Activated CD4-positive, alpha-beta T cell treated with anti-CD3 and anti-CD28 coated beads, Interleukin-10, Interleukin-2, amounts not matched to agents 100 ng/mL and 50 ng/mL, durations not matched to agents 16 hours and 8 hours (primary cell): ENCODE measurements at places on chromosomes 3 and 15.
A peak's percentile ranks its signal among the peaks of the same experiment; 100 is the strongest.

- DNase-seq: no peak
These were observed 61.0 kb upstream of the PPARG start for GRCh38 chr3:12227833-12228232.

- no peak for DNase-seq
These were observed 7.5 kb downstream of the ZNF148 start for GRCh38 chr3:125367403-125368230.

GRCh38 chr3:110664148-110664547 is 407.5 kb upstream of the NECTIN3 start:
- DNase-seq: no peak

DNA sequence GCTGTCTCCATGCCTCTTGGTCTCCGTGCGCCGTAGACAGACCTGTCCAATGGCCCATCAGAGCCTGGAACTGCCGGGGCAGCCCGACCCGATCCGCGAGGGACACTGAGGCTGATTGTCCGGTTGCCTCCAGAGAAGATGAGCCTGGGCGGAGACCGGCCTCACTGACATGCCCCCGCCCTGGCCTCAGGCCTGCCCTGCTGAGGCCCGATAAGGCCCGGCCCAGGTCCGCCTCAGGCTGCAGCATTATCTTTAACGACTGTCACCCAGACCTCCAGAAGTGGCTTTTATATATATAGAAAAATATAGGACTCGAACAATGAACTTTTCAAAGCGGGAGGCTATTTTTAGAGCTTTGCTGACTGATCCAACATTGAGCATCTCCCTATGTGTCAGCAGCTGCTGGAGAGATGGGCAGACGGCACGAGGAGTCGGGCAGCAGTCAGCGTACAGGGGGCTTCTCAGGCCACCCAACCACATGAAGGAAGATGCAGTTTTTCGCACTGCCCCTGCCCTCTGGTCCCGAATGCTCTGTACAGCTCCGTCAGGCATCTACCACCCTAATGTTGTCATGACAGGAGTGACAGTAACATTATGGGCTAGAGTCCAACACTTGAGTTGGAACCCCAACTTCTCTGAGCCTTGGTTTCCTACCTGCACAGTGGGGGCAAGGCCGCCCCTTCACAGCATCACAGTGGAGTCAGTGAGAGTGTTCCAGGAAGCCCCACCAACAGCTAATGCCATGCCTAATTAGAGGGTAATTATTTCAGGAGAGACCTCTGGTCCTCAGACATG is 112.0 kb upstream of the RPL32 start:
- DNase-seq: no peak

- DNase-seq: no peak
These were observed 19.1 kb downstream of the KLF15 start for GRCh38 chr3:126337980-126338651.

DNA sequence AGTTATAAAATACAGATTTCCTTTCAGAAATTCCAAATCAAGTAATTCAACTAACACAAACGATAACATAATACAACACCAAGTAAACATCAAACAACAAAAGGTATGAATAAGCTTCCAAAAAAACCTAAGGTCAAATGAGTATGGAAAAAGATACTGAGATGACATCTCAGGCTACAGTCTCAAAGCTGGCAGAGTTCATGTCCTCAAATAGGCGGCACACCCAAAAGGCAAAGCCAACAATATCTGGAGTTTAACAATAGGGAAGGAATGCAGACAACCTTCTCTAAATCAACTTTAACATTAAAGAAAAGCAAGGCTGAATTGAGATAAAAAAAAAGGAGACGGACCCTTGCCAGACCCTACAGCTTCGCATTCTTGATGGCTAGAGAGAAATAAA is 346.6 kb downstream of the RSL24D1 start:
- DNase-seq: no peak

GRCh38 chr15:91884606-91885005 is 31.1 kb downstream of the SLCO3A1 start:
- DNase-seq: no peak

- DNase-seq: no peak
These were observed 2.7 kb downstream of the ARPP21 start for GRCh38 chr3:35641920-35642527.

DNA sequence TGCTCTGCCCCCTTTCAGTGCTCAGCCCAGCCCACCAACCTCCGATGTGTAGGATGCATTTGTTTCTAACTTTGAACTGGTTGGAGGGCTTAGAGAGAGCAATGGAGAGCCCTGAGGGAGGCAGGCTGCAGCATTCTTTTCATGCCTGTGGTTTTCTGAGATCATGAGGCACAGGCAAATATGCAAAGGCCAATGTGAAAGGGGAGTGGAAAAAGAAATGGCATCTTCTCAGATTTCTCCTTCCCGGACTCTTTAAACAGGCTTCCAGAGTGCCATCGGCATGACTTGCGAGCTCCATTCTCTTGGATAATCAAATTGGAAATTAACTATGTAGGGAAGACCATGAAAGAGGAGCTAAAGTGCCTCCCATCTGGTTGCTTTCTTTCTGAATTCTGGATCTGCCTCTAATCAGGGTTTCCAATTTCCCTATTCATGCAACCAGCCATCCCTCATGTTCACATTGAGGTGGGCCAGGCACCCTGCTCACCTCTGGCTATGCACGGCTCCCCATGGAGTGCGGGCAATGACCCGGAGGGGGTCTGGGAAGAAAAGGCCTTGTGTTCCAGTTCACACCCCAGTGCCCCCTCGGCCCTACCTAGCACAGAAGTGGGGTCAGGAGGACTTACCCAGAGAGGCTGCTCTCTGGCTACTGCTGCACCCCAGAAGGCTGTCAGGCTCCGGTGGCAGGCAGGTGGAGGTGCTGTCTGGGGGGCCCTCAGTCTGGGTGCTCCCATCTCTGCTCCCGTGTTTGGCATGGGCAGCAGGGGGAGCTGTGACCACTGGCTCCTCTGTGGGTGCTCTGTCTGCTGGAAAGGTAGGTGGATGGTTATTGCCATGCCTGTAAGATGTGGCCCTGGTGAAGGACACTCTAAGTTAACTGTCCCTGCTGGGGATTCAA is 16.1 kb downstream of the AMOTL2 start:
- DNase-seq: no peak

GRCh38 chr3:100496711-100497261 is 4.4 kb downstream of the TMEM45A start:
- no peak for DNase-seq

DNA sequence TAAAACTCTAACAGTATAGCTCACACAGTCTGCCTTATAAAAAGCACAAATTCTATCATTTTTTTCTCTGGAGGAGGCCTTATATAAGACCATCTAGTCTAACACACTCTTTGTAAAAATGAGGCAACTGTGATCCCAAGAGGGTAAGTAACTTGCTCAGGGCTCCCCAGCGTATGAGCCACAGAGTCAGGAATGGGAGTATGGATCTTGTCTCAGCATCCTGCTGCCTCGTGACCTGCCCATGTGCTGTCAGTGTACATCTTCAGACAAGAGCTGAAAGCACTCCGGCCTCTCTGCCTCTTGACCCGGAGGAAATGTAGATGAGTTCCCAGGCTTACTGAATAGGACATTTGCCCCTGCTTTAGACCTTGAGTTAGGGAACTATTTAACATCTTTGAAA is 28.4 kb upstream of the MEF2A start:
- DNase-seq: no peak

GRCh38 chr3:102676424-102676823 is 241.6 kb downstream of the ZPLD1 start:
- DNase-seq: no peak

GRCh38 chr15:87711026-87711425 is 545.5 kb downstream of the NTRK3 start:
- DNase-seq: no peak

DNA sequence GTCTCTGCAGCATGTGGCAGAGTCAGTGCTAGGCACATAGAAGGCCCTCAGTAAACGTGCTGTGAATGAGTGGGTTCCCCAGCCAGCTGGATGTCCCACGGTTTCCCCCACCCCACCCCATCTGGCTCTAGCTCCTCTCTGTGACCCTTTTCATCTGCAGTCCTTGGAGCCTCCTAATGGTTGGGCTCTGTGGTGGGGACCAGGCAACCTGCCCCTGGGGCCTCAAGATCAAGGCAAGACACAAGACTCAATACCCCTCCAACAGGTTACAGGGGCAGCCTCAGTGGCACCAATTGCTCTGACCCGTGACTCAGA is 17.1 kb upstream of the CYP11A1 start:
- DNase-seq: no peak

DNA sequence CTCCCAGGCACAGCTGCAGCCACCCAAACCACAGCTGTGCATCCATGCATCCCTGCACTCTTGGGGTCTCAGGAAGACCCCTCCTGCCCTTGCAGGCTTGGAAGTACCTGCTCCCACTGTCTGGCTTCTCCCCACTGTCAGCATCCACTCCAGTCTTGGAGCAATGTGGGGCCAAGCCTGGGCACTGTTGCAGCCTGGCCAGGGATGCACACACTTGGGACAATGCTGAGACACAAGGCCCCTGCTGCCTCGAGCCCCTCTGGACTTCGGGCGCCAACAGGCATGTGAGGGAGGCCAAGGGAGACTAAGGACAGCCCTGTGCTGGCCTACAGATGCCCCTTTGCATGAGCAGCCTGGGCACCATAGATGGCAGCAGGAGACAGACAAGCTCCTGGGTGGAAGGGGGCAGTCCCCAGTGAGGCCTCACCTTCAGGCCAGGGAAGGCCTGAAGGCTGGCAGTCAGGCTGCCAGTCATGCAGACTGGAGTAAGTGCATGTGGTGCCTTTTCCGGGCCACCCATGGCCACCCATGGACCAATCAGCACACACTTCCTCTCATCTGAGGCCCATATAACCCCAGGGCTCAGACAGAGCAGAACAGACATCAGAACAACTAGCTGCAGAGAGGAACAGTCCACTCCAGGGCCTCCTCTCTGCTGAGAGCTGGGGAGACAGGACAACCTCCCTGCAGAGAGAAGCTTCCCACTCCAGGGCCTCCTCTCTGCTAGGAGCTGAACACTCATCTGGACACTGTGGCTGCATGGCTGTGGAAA is 219.0 kb downstream of the VGLL3 start:
- DNase-seq: no peak

DNA sequence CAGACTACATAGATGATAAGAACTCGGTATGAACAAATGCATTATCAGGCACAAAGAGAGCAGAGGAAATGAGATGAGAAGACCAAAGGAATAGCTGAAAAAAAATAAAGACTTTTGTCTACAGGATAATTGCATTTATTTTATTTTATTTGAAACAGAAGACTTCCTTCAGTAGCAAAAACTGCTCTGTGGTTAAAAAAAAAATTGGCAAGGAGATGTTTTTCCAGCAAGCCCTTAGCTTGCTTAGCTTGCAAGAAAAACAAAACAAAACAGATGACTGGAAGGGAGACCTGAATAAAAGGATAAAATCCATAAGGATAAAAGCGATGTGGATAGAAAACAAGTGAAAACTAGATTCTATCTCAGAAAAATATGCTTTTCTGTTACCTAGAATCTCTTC is 9.1 kb upstream of the PPM1L start:
- DNase-seq: no peak

GRCh38 chr3:50189274-50189673 is 2.1 kb upstream of the GNAT1 start:
- DNase-seq: peak; percentile 65

DNA sequence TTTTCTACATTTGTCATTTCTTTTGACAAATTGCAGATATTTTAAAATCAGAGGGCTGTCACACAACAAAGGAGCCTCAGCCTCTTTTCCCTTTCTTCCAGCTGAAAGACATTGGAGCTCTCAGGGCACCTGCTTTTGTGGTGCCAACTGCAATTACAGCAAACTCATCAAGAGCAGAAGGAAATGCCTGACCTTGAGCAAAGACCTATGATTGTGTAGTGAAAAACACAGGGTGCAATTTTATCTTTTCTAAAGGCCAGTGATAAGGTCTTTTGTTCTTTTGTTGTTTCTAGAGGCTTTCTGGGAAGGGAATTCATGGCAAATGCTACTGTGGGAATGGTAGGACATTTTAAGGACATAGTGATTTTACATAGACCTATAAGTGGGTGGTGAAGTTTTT is 214.3 kb downstream of the OXSM start:
- no peak for DNase-seq

DNA sequence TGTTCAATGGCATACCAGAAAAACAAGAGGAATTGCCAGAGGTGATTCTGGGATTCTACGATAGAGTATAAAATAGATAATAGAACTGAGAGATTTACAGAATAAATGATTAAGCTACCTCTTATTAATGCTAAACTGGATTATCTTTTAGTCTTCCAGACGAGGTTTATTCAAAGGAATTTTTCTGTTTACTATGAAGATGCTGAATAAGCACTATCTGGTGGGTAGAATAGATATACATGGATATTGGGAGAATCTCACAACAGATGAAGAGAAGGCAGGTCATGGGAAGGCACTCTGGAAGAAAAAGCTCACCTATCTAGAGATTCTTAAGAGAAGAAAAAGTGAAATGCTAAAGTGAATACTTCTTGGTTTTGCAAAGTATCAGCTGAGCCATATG is 11.2 kb downstream of the CIP2A start:
- DNase-seq: no peak

DNA sequence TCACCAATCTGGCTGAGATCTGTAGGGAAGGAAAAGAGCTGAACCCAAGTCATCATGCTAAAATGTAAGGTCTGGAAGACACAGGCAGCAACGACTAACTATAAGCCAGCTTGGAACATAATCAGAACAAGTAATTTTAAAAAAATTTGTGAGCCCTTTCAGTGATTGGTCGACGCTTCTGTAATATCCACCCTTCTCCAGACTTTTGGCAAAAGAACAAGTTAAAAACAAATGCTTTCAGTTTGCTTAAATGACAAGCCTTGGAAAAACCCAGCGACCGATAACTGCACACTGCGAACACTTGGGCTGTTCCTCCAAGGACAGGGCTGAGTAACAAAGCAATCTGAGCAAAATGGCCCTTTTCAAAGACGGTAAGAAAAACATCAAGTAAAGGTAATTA is 49.6 kb downstream of the PCSK6 start:
- no peak for DNase-seq

GRCh38 chr3:61734749-61735686 is 173.6 kb downstream of the PTPRG start:
- DNase-seq: no peak

GRCh38 chr3:34011171-34012101 is 213.0 kb downstream of the PDCD6IP start:
- DNase-seq: no peak

- no peak for DNase-seq
These were observed 25.6 kb downstream of the KCNH8 start for GRCh38 chr3:19173945-19174344.

- DNase-seq: no peak
These were observed 341.3 kb downstream of the TBL1XR1 start for GRCh38 chr3:176855901-176856486.

- DNase-seq: no peak
These were observed 777 bp downstream of the CIB1 start for GRCh38 chr15:90232941-90233386.

DNA sequence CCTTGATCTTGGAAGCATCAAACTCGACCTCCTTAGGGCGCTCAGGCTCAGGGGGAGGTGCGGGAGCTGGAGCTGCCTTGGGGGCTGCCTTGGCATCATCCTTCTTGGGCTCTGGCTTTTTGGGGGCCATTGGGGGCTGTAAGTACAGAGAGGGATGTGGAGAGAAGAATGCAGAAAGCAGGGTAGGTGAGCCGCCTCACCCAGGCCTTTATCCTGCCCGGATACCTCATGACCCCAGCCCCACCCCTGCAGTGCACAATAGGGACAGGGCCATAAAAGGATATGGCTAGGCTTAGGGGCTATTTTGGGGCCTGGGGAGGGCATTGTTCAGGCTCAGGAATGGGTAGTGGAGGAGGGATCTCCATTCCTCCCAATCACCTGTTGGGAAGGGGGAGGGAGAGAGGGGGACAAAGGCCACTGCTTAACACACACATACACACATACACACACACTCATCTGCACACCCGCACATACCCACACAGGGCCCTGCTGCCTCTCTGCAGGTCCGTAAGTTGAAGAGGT is at the start of gene MYL3:
MYL3 (minus strand) TSS at position 184 of the 522 bp plus-strand sequence; CDS start at position 130, 54 bp downstream.
- no peak for DNase-seq
